ENCODE measurements at places on chromosomes 12 and 14. TPM values are rescaled to one million over a fixed set of nuclear protein-coding genes. Genes with fewer than 3 reads are reported as not detected.

DNA sequence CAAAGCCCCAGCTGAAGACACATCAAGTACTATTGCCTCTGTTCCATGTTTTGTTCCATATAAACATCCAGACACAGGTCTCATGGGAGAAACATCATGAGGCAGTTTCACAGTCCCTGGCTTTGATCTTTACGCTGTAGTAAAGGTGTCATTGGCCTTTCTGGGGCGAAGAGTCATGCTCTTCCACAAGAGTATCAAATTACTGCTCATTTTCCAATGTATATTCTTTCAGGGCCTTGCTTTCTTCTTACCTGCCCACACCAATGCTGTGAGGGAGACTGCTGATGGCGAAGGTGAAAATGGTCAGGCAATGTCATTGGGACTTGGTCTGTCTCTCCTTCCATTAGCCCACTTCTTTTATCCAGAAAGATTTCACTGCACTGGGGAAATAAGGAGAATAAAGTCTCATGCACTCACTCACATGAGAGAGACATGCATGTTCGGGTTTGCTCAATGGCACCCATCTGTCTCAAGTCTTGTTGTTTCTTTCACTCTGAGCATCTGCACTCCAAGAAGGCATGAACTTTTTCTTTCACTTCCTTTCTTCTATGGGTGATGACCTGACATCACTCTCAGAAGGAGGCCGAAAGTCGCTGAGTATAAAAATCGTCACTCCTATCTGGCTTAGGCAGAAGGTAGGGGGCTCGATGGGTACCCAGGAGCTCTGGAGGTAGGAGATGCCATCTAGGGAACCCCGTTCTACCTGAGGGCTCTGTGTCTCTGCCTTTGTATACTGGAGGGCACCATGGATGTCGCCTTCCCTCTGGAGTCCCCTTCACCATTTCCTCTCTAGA is 1.3 kb upstream of the JDP2 start:
- DNase-seq, result peak; percentile 74
- no peaks in the 10 kb centered on the region for H3K36me3 ChIP-seq
- H3K4me1 ChIP-seq, result peaks cover 29% of the 10 kb centered on the region
- H3K4me3 ChIP-seq, result peak overlapping the region; percentile 91
- H3K27ac ChIP-seq, result peak overlapping the region; percentile 95

- H3K36me3 ChIP-seq, result peaks cover 7% of the 10 kb centered on the region
- peaks cover 78% of the 10 kb centered on the region for H3K4me1 ChIP-seq
- peak overlapping the region; percentile 84 for H3K27ac ChIP-seq
- peak overlapping the region; percentile 30 for H3K4me3 ChIP-seq
- no peaks in the 10 kb centered on the region for H3K27me3 ChIP-seq
These were observed 39.6 kb downstream of the DAD1 start for GRCh38 chr14:22549324-22549962.

SAV1 gene
- polyA plus RNA-seq, result 71.7 TPM

SLC5A8 gene
- not detected for polyA plus RNA-seq

FLRT2 gene
- not detected for polyA plus RNA-seq

DNA sequence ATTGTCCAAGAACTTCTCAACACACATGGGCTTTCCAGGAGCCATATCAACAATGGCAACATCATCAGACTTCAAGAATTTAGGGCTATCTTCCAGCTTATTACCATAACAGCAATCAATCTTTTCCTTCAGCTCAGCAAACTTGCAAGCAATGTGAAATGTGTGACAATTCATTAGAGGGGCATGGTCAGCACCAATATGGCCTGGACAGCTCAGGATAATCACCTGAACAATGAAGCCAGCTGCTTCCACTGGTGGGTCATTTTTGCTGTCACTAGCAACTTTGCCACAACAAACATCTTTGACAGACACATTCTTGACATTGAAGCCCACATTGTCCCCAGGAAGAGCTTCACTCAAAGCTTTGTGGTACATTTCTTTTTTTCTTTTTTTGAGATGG is 5.9 kb upstream of the NEDD1 start:
- no peaks in the 10 kb centered on the region for H3K27me3 ChIP-seq
- H3K27ac ChIP-seq, result no peak overlapping the region
- no peak for DNase-seq
- H3K4me3 ChIP-seq, result no peak overlapping the region

- H3K36me3 ChIP-seq, result no peaks in the 10 kb centered on the region
- DNase-seq, result no peak
- H3K27ac ChIP-seq, result no peak overlapping the region
- H3K4me3 ChIP-seq, result no peak overlapping the region
- peaks cover 19% of the 10 kb centered on the region for H3K4me1 ChIP-seq
These were observed 136.1 kb upstream of the RAP1B start for GRCh38 chr12:68474467-68475204.

DNA sequence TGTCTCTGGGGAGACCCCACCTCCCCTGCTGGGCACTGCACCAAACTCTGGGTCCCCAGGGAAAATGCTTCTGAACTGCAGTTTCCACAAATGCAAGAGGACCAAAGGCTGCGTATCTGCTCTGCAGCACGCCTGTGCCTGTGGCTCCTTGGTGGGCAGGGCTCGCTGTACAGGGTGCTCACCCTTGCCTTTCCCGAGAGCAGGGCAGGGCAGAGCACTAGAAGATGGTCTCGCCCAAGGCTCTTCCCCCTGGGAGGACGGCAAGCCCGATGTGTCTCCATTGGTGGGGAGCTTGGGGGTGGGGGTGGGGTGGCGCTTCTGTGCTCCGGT is 175.3 kb upstream of the RTL1 start:
- no peak for DNase-seq
- no peak overlapping the region for H3K4me3 ChIP-seq
- H3K4me1 ChIP-seq, result peaks cover 18% of the 10 kb centered on the region
- H3K27me3 ChIP-seq, result peaks cover 57% of the 10 kb centered on the region
- peak overlapping the region; percentile 38 for H3K27ac ChIP-seq

AMDHD1 gene
- not detected for polyA plus RNA-seq

ACSM4 gene
- not detected for polyA plus RNA-seq

DNA sequence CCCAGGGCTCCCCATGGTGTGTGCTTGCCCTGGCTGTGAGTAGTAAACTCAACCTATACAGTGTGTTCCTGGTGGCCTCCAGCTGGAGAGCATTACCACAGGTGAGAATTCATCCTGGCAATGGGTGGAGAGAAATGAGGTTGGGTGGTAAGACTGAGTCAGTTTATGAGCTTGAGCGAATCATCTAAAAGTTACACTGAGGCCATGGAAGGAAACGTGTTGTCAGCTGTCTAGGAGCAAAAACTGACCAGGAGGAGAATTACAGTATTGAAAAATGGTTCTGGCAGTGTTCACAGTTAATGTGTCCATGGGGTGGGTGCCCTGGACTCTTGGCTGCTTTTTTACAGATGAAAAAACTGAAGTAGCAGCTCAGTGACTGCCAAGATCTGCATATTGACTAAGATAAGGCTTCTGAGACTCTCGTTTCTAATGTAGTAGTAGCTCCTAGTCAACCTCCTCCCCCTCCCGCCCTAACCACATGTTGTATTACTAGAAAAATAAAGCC is 202.0 kb upstream of the AMIGO2 start:
- no peak for DNase-seq
- H3K27me3 ChIP-seq, result no peaks in the 10 kb centered on the region
- no peaks in the 10 kb centered on the region for H3K36me3 ChIP-seq
- H3K4me3 ChIP-seq, result no peak overlapping the region

DNA sequence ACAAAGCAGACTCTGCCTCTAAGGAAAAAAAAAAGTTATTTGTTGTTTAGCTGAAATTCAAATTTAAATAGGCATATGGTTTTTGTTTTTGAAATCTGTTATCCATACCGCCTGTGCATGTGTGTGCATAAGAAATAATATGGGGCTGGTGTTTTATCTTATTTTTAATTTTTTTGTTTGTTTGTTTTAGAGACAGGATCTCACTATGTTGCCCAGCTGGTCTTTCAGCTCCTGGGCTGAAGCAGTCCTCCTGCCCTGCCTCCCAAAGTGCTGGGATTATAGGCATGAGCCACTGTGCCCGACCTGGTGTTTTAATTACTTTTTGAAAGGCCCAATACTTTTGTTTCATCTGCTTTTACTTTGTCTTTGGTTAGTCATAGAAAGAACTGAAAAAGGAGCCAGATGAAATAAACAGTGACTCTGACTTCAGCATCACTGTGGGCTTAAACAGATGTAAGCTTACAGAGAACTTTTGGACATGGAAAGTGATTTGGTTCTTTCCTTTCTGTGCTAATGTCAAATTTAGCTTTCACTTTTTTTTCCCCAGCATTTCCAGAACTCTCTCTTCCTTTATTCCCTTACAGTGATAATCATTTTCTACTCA is 37.2 kb downstream of the SUPT16H start:
- no peak overlapping the region for H3K4me3 ChIP-seq
- H3K4me1 ChIP-seq, result peaks cover 5% of the 10 kb centered on the region
- no peak for DNase-seq
- H3K27me3 ChIP-seq, result peaks cover 3% of the 10 kb centered on the region
- no peak overlapping the region for H3K27ac ChIP-seq

DNA sequence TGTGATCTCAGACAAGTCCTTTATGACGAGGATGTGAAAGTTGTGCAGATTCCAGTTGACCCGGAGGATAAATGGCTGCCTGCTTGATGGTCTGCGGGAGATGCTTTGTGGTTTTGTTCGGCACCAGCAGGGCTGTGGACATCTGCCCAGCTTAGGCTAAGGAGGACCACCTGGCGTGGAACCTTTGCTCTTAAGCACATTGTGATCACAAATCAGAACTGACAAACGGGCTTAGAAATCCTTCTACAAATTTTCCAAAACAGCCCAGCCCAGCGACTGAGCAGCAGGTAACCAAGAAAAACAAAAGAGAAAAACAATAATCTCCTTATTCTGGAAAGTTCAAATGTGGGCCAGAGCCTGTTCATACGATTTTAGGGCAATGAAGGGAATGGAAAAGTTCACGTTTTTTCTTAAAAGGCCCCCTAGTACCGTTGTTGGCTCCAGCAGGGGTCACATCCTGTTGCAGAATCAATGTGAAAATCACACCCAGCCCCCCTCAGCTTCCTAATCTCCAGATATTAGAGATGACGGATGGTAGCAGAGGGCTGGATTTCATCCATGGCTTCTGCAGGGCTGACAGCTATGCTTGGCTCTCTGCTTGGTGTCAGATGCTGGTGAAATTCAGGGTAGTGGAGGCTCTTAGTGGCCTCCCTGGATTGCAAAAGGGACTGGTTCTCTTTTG is 81.1 kb upstream of the RFLNA start:
- H3K27me3 ChIP-seq, result peaks cover 28% of the 10 kb centered on the region
- no peak overlapping the region for H3K27ac ChIP-seq
- peaks cover 7% of the 10 kb centered on the region for H3K36me3 ChIP-seq
- no peak overlapping the region for H3K4me3 ChIP-seq
- DNase-seq, result no peak
- H3K4me1 ChIP-seq, result no peaks in the 10 kb centered on the region

DNA sequence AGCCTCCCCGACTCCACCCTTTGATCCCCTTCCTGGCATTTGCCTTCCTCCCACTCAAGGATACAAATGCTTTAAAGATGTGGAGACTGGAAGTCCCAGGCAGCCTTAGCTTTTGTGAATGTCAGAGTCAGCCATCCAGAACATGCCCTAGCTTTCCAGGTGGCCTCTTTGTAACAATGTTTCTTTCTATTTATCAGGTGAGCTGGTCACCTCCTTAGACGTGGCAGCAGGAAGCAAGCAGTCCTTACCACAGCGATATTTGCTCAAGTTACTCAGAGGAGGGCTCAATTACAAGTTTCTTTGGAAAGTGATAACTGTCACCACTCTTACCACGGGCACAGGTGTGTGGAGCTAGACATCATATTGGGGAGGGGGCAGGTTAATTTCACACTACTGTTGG is 4.9 kb downstream of the GALNT6 start:
- H3K27me3 ChIP-seq, result no peaks in the 10 kb centered on the region
- no peak overlapping the region for H3K4me3 ChIP-seq
- peaks cover 83% of the 10 kb centered on the region for H3K4me1 ChIP-seq
- peaks cover 12% of the 10 kb centered on the region for H3K36me3 ChIP-seq
- H3K27ac ChIP-seq, result no peak overlapping the region
